ENCODE measurements at places on chromosomes 16 and 17. TPM values are rescaled to one million over a fixed set of nuclear protein-coding genes. Genes with fewer than 3 reads are reported as not detected.

The TCAP gene
- 0.50 TPM for total RNA-seq

The ADAM11 gene
- 0.99 TPM for total RNA-seq

The KRT28 gene
- total RNA-seq, result not detected

The TBC1D3D gene
- total RNA-seq, result not detected

The GPATCH8 gene
- 28.5 TPM for total RNA-seq

The FLCN gene
- total RNA-seq, result 107 TPM

The C16orf92 gene
- total RNA-seq, result not detected

The DNAH9 gene
- not detected for total RNA-seq

The MYH10 gene
- total RNA-seq, result 110 TPM

The GPR139 gene
- total RNA-seq, result not detected

The AXIN2 gene
- 1.9 TPM for total RNA-seq

The FOXJ1 gene
- not detected for total RNA-seq

The GSG1L gene
- total RNA-seq, result not detected

The MT4 gene
- total RNA-seq, result not detected

The CTRB1 gene
- total RNA-seq, result not detected

The COASY gene
- 25.1 TPM for total RNA-seq

The ATXN7L3 gene
- total RNA-seq, result 45.3 TPM

The PRKCA gene
- 45.7 TPM for total RNA-seq

The CALB2 gene
- total RNA-seq, result 0.33 TPM

The THAP11 gene
- total RNA-seq, result 58.1 TPM

The ZNF286A gene
- 43.1 TPM for total RNA-seq

The PSME3 gene
- 76.6 TPM for total RNA-seq

The KCNH4 gene
- under 0.01 TPM for total RNA-seq

The EPX gene
- total RNA-seq, result not detected

The RAB40B gene
- total RNA-seq, result 20.0 TPM

The ZSCAN10 gene
- total RNA-seq, result not detected

The ALOX12B gene
- not detected for total RNA-seq

The TPSAB1 gene
- total RNA-seq, result not detected

The CACNG1 gene
- not detected for total RNA-seq

The OR1D5 gene
- total RNA-seq, result not detected

The CES3 gene
- 1.9 TPM for total RNA-seq

The WIPF2 gene
- 8.1 TPM for total RNA-seq

The MT1E gene
- 167 TPM for total RNA-seq

The NPIPB8 gene
- total RNA-seq, result not detected

The SERPINF2 gene
- total RNA-seq, result 0.33 TPM

The ZPBP2 gene
- not detected for total RNA-seq

The ARHGAP27 gene
- total RNA-seq, result 13.9 TPM

The EVPL gene
- total RNA-seq, result under 0.01 TPM

The CD300H gene
- total RNA-seq, result not detected

The AARS1 gene
- total RNA-seq, result 258 TPM

The DUSP3 gene
- 47.4 TPM for total RNA-seq

The CTRL gene
- total RNA-seq, result 0.33 TPM
